HTR-8/SVneo (cell line): ENCODE measurements at places on chromosomes 7 and 10.

GRCh38 chr10:43380610-43381222 is 9.3 kb downstream of the FXYD4 start:
- DNase-seq: no peak

DNA sequence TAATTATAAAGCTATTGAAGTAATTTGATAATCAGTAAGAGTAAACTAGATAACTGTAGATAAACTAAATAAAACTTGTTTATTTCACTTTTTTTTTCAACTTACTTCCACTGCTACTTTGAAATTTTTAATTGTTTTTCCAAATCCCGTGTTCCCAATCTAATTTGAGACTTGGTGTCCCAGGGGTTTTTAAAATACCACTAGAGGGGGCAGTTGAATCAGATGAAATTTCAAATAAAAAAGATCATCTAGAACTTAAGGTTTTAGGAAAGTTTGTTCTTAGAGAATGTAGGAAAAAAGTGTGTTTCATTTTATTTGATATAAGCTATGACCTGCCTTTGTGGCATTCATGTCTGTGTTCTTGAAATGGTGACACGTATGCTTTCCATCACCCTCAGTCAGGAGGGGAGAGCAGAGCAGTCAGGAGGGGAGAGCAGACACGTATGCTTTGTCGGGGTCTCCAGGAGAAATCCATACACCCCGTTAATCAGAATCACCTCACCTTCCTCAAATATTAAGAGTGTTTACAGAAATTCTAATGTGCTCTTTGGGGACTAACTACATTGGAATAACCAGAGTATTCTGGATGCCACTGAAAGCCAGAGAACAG is 49.9 kb downstream of the C10orf67 start:
- no peak for DNase-seq

DNA sequence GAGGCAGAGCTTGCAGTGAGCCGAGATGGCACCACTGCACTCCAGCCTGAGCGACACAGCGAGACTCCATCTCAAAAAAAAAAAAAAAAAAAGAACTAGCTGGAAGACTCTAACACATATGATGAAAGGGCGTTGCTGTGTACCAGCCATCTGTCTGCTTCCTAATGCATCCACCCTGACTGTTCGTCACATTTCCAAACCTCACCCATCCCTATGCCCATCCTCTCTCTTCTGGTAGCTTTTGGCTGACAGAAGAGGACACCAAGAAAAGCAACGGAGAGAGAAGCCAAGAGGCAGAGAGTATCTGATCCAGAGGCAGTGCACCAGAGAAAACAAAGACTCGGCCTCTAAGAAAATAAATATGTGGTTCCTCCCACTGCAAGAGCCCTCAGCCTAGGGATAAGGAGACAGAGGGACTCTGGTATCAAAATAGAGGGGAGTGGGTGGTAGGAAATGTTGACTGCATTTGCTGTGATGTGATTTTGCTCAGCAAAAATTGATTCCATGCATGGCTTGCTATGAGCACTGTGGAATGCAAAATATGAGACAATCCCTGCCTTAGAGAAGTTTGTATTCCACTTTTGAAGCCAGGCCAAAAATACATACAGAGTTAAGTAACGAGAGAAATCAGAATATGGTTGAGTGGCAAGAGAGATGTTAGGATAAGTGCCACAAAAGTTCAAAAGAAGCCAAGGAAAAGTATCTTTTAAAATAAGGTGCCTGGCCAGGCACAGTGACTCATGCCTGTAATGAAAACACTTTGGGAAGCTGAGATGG is 100.8 kb upstream of the STK17A start:
- no peak for DNase-seq

GRCh38 chr10:98074315-98074911 is 44.0 kb upstream of the CRTAC1 start:
- DNase-seq: peak; percentile 17

DNA sequence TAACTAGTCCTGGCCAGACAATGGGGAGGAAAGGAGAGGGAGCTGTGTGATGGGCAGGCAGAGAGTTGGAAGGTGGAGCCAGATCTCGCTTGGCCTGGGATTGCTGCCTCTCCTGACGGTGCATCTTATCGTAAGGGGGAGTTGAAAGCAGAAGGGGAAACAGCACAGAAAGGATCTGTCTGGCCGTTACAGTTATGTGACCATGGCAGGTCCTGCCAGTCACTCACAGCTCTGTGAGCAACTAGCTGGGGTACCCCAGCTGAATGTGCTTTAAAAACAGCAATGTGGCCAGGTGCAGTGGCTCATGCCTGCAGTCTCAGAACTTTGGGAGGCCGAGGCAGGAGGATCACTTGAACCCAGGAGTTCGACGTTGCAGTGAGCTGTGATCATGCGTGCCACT is 8.1 kb downstream of the BLVRA start:
- no peak for DNase-seq

DNA sequence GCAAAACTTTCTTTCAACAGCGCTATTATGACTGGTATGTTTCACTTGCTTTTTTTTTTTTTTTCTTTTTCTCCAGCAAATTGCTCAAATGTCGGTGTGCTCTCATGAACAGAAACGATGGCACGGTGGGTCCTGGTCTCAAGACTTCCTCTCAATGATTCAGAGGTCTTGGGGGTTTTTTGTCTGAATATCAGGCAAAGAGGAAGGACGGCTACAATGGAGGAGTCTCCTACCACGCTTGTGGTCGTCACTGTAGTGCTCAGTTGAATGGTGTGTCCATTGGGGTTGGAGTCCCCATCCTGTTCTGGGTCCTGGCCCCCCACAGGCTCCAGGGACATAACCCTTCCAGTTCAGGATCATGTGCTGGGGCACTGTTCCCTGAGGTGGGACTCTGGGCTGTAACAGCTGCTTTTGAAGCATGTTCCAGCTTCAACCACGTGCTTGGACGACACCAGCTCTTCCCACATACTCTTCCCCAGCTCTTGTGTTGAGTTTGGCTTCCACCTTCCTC is 266.7 kb upstream of the KLF6 start:
- DNase-seq: no peak

GRCh38 chr10:69315100-69315542 is 36.8 kb downstream of the HK1 start:
- no peak for DNase-seq

GRCh38 chr7:92631067-92631849 is 41.1 kb upstream of the FAM133B start:
- no peak for DNase-seq

DNA sequence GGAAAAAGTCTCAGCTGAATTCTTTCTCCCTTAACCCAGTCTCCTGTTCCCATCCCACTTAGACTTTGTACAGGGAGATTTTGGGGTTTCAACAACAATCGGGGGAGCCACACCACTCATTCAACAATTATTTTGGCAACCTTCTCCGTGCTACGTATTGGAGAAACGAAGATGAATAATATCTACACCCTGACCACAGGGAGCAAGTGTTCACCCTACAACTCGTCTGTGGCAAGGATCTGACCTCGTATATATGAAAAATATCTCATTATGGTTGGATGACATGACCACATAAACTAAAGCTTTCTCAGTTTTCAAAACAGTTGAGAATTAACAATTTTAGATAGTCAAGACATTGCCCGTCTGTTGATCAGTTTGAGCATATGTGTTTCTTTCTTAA is 302.1 kb downstream of the CACNA2D1 start:
- no peak for DNase-seq
